ENCODE measurements at places on chromosomes 6 and 20. TPM values are rescaled to one million over a fixed set of nuclear protein-coding genes. Genes with fewer than 3 reads are reported as not detected.

IRF4 gene
- total RNA-seq = 171 TPM

ZNF831 gene
- total RNA-seq = 12.7 TPM

SIGLEC1 gene
- 0.03 TPM for total RNA-seq

C6orf141 gene
- 0.48 TPM for total RNA-seq

ADGRF1 gene
- total RNA-seq = not detected

OPN5 gene
- total RNA-seq = not detected

FAM83D gene
- total RNA-seq = 18.9 TPM

PRSS16 gene
- total RNA-seq = 1.3 TPM
